Stimulated activated CD4-positive, alpha-beta T cell treated with anti-CD3 and anti-CD28 coated beads, Interleukin-4, amount 100 ng/mL, for 4 hours (primary cell): ENCODE measurements at places on chromosomes 7 and 10.

DNA sequence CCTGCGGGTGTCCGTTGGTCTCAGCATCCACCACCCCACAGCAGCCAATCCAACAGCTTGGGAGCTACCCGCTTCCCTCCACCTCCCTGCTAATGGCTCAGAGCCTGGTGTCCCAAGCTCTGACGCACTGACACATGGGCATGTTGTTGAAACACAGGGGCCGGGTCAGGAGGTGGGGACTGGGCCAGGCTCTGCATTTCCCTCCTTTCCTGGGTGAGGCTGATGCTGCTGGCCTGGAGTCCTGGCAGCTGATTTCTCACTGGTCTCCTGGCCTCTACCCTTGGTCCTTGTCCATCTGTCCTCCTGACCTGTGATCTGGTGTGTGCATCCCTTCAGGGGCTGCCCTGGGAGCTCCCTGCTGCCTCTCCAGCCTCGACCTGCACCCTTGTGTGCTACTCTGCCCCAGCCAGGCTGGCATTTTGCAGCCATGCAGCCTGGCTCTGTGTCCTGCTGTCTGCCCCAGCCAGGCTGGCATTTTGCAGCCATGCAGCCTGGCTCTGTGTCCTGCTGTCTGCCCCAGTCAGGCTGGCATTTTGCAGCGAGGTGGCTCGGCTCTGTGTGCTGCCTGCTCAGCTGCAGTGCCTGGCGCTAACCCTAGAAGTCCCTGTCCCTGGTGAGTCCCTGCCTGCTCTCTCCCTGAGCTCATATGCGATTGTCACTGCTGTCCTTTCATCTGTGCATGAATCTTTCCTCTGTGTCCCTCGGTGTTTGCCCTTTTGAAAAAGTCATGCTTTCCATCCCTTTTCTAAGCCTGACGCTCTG, 14.0 kb downstream of the AMZ1 start:
- DNase-seq: no peak

- DNase-seq: no peak
These were observed 51.4 kb upstream of the SCIN start for GRCh38 chr7:12518920-12519681.

- DNase-seq: no peak
These were observed 45.9 kb upstream of the BET1 start for GRCh38 chr7:94050046-94050445.

GRCh38 chr7:1255817-1256340, 23.2 kb downstream of the UNCX start:
- DNase-seq: no peak

- DNase-seq: no peak
These were observed 38.7 kb downstream of the UBE3C start for GRCh38 chr7:157177333-157177982.

GRCh38 chr7:26951407-26951950, 87.1 kb upstream of the SKAP2 start:
- DNase-seq: no peak

- no peak for DNase-seq
These were observed 78.6 kb upstream of the GLI3 start for GRCh38 chr7:42315631-42316030.

DNA sequence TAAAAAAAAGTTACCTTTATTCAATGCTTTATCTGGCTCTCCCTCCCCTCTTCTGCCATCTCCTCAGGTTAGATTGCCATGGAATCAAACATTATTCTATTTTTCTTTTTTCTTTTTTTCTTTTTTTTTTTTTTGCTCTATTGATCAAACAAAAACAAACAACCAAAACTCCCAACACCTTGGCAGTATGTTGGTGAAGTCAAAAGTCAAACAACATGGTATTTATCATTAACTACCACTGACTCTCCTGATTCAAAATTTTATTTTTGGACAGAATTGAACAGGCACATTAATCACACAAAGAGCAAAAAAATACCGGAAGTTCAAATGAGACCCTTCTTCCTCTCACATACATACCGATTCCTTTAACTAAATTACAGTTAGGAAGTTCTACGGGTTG, 6.4 kb downstream of the PON1 start:
- no peak for DNase-seq

DNA sequence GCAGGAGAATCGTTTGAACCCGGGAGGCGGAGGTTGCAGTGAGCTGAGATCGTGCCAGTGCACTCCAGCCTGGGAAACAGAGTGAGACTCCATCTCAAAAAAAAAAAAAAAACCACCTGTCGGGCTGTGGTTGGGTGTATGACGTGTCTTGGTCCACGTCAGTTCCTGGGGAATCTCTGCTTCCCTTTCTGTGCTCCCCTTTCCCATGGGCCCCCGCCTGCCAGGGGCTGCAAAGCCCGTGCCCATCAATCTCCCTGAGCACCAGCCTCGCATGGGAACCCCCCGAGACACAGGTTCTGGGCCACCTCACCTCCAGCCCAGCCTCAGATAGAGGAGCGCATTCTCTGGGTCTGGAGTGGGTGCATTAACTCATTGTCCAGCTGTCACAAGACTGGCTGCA, 2.3 kb upstream of the SH2B2 start:
- DNase-seq: no peak

DNA sequence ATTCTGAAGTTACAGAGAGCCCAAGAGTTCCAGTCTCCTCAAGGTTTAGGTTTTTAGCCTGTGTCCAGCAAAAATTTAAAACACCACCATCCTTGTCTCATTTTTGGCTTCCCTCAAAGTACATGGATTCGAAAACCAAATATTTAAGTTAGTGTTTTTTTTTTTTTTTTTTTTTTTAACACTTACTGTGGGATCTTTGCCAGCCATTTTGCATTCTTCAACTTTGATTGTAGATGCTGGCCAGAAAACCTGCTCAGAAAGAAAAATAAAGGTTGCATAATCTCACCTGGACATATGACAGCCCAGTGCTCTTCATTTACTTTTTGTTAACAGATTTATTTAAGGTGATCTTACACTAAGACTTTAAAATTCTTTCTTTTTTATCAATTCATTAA, 91.6 kb downstream of the SEMA3C start:
- DNase-seq: no peak

DNA sequence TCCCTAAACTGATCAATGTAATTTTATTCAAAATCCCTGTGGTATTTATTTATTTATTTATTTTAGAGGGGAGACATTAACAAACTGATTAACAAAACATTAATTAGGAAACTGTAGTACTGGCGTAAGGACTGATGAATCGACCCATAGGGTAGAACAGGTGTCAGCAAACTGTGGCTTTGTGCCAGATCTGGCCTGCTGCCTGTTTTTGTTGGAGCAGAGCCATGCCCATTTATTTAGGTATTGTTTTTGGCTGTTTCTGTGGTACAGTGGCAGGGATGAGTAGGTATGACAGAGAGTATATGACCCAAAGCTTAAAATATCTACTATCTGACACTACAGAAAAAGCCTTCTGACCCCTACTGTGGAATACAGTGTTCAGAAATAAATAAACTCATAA, 332.5 kb upstream of the ETV1 start:
- no peak for DNase-seq

GRCh38 chr7:6545398-6546126, 5.7 kb downstream of the GRID2IP start:
- no peak for DNase-seq

DNA sequence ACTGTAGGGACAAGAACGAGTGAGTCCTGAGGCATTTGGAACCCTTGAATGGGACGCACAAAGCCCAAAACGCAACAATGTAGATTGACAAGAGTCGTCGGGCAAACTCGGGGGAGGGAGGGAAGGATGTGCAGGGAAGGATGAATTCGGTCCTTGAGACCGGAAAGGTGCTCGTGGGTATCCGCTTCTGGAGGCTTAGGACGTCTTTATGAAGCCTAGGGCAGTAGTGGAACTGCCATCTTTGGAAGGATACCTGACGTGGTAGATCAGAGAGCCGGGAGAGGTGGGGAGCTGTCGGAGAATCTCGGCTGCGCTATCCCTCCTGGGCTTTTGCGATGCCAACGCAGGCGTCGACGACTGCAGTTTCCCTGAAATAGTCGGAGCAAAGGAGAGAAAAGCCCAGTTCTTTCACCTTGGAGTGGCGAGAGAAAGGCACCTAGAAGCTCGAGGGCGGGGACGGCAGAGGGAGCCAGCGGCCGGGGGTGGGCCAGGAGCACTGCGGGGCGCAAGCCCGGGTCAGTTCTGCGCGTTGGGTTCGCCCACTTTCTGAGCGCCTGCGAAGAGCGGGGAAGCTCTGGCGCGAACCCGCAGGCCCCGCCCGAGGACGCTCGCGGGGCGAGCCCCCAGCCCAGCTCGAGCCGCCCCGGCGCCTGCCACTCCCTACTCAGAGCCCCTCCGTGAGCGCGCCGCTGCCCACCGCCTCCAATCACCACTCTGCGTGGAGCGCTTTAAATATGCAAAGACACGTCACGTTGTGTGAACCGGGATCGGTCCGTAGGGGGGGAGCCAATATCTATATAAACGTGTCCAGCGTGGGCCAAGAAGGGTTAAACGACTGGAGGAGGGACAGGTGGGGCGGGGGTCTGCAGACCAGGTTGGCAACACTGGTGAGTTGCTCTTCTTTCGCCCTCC, at the start of gene CYP26C1:
Gene CYP26C1, plus strand, starts transcription at position 824 of the 912 bp plus-strand sequence. CDS start 466 bp downstream, outside the sequence.
- no peak for DNase-seq

- DNase-seq: no peak
These were observed 31.4 kb downstream of the CPXM2 start for GRCh38 chr10:123860209-123860608.

- DNase-seq: no peak
These were observed 125.4 kb downstream of the JAZF1 start for GRCh38 chr7:28055161-28055544.

- DNase-seq: peak; percentile 8
These were observed 152.0 kb downstream of the SVIL start for GRCh38 chr10:29482591-29483431.

DNA sequence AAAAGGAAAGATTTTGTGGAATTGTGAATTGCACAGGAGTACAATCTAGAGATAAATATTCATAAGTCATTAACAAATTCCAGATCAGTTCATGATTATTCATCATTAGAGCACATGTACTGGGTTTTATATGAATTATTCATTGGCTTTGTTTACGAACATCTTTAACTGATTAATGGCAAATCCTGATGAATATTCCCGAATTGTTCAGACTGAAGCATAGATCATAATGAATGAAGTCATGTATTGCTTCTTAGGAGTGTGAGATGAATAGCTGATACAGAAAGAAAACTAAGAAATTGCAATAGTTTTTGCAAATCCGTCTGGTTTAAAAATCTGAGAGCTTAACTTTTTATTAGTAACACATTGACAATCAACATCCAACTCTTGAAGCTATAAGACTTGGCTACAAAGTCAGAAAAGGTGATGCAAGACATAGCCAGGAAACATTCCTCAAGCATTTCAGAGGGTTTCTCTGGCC, 183.6 kb upstream of the DGKB start:
- DNase-seq: no peak

- peak; percentile 27 for DNase-seq
These were observed 15.1 kb upstream of the ZNF273 start for GRCh38 chr7:64887756-64888508.

GRCh38 chr7:1220977-1221745, 11.5 kb upstream of the UNCX start:
- no peak for DNase-seq

DNA sequence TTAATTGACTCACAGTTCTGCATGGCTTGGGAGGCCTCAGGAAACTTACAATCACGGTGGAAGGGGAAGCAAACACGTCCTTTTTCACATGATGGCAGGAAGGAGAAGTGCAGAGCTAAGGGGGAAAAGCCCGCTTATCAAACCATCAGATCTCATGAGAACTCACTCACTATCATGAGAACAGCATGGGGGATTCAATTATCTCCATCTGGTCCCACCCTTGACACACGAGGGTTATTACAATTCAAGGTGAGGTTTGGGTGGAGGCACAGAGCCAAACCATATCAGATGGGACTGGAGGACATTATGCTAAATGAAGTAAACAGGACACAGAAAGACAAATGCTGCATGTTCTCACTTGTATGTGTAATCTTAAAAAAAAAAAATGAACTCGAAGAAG, 141.4 kb upstream of the HABP2 start:
- no peak for DNase-seq

DNA sequence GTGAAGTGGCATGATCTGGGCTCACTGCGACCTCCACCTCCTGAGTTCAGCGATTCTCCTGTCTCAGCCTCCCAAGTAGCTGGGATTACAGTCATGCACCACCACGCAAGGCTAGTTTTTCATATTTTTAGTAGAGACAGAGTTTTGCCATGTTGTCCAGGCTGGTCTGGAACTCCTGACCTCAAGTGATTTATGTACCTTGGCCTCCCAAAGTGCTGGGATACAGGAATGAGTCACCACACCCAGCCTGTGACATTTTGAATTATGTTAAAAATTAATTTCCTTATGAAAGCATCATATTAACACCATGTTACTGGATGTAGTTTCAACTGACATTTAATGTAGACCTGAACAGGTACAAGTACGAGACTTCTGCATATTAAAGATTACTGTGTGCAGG, 24.3 kb downstream of the ABCB4 start:
- DNase-seq: no peak

DNA sequence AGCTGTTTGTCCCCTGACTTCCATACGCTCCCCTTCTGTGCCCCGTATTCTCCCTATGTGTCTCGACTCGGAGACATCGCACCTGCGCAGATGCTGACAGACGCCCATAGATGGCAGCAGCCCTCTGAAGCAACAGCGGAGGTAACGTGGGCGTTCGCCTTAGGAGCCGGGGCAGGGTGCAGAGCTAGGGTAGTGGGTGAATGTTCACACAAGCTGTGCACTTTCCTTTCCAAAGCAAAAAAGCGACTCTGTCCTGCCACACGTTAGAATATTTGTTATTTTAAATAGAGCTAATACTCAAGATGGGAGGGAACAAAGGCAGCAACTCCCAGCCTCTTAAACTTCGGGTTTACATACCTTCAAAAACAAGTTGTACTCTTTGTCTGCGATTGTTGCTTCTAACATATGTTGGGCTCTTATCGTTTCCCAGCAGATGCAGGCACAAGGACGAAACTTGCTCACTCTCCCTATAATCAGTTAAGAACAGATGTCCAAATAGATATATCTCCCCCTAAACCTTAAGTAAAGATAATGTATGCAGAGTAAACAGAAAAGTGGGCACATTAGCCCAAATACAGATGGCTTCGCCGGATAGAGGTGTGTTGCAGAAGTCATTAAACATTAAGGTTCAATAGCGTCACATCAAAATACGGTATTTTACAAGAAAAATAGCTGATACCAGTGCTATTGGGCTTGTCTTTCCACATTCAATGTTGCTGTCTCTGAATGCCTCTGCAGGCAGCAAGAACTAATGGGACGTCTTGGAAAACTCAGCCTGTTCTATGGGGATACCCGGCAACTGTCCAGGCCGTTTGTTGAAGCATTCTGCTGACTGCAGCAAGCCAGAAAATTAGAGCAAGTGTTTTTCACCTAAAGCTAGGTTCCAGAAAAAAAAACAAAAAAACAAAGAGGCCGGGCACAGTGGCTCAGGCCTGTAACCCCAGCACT, 340.3 kb upstream of the PRKCQ start:
- DNase-seq: peak; percentile 88

- no peak for DNase-seq
These were observed 60.0 kb downstream of the RAPGEF5 start for GRCh38 chr7:22296916-22297315.

- DNase-seq: no peak
These were observed 11.7 kb downstream of the NOBOX start for GRCh38 chr7:144391823-144392255.
